ENCODE measurements at places on chromosomes 16 and 17.

GRCh38 chr16:912684-913613 lies 57.8 kb downstream of the LMF1 start:
- DNase-seq = no peak

DNA sequence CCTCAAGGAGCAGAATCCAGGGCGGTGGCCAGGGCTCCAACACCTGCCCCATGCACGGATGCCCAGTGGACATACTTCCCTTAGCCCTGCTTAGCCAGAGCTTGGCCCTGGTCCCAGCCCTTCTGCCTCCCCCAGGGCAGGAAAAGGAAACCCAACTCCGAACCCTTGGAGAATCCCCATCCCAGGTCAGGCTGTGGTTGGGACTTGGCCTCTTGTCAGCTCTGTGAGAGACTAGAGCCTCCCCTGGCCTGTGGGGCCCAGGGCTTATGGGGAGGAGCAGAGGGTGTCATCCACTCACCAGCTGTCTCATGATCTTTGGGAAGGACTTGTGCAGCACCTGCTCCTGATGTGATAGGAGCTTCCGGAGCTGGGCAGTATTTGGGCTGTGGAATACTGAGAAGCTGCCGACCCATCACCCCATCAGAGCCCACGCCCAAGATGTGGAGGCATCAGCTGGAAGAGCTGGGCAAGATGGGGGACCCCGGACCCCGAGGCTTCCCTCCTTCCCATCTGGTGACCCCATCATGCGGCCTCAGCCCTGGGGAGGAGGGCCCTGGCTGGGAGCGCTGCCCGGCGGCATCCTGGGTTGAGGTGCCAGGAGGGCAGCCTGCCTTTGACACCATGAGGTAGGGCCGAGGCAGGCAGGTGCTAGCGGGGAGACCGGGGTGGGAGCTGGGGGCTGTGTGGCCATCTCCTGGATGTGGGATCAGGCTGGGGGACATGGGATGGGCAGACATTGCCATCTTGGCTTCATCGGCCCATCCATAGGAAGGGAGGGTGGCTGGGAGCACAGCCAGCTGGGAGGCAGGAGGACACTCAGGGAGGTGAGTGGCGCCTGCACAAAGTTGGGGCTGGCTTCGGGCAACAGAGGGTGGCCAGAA lies 45.1 kb downstream of the TNFRSF13B start:
- no peak for DNase-seq

GRCh38 chr16:89293276-89294143 lies 76.0 kb downstream of the ZNF778 start:
- no peak for DNase-seq

DNA sequence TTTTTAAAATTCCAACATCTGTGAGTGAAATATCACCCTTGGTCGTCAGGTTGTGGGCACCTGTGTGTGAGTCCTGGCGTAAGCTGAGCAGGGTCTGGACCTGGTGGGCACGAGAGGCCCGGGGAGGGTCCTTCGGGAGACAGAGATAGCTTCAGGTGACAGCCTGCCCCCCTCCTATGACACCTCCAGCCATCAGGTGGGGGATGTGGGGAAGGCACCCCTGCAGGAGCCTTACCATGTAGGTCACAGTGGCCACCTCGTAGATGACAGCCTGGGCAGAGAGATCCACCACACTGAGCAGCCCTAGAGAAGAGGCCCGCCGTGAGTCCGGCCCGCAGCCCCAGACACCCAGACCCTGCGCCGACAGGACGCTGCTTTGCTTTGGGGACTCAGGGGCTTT lies 11.2 kb downstream of the SLC47A2 start:
- DNase-seq = no peak

DNA sequence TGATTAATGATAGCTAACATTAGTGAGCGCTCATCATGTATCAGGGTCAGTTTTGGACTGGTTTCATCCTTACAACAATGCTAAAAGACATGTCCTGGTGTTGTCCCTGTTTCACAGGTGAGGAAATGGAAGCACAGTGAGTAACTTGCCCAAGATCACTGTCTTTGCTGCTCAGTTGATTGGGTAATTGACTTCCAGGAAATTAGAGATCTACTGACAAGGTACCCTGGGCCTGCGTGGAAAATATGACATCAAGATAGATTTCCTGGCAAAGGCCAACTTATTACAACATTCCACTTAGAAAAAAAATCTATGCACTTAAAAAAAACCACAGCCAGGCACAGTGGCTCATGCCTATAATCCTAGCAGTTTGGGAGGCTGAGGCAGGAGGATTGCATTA lies 96.3 kb downstream of the CYLD start:
- DNase-seq = no peak

GRCh38 chr17:37220607-37220953 lies 155.2 kb upstream of the C17orf78 start:
- no peak for DNase-seq

GRCh38 chr17:71438631-71439146 lies 682.1 kb upstream of the SOX9 start:
- peak; percentile 89 for DNase-seq

GRCh38 chr16:47304563-47304962 lies 156.3 kb downstream of the ITFG1 start:
- DNase-seq = no peak

GRCh38 chr17:2087597-2088211 lies 32.8 kb downstream of the HIC1 start:
- DNase-seq = no peak

- DNase-seq = no peak
These were observed 97.8 kb downstream of the MYH11 start for GRCh38 chr16:15759070-15759469.

GRCh38 chr17:2420176-2420575 lies 19.3 kb upstream of the MNT start:
- DNase-seq = no peak

- no peak for DNase-seq
These were observed 219.0 kb downstream of the UTP18 start for GRCh38 chr17:51479303-51479702.

DNA sequence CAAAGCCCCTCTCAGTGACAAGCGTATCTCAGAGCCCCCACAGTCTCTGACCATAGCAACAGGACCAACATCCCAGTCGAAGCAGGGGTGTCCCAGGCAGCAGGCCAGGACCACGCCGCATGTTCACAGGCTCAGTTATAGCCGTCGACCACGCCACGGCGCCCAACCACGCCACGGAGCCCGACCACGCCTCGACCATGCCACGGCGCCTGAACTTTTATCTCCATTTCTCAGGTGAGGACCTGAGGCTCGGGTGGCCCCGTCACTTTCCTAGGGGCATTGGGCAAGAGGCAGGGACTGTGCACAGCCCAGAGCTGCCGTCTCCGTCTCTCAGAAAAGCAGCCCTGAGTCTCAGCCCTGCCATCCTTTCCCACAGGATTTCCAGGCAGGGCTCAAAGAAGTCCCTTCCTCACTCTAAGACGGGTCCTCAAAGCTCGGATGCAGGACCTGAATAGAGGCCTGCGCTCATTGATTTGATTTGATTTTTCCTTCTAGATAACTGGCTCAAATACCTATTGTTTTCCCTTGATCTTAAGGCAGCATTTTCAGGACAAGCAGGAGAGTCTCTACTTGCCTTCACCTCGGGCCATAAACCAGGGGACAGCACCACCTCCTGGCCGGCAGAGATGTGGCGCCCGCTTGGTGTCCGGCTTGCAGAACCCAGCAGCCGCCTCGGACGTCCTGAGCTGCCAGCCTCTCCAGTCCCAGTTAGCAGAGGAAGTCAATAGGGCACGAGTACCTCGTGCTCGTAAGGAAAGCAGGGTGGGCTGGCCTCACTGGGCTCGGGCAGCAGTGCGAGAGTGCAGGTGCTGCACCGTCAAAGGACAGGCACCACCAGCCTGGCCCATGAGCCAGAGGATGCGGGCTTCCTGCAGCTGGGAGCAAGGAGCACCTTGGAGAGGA lies 38.8 kb downstream of the C16orf95 start:
- no peak for DNase-seq

DNA sequence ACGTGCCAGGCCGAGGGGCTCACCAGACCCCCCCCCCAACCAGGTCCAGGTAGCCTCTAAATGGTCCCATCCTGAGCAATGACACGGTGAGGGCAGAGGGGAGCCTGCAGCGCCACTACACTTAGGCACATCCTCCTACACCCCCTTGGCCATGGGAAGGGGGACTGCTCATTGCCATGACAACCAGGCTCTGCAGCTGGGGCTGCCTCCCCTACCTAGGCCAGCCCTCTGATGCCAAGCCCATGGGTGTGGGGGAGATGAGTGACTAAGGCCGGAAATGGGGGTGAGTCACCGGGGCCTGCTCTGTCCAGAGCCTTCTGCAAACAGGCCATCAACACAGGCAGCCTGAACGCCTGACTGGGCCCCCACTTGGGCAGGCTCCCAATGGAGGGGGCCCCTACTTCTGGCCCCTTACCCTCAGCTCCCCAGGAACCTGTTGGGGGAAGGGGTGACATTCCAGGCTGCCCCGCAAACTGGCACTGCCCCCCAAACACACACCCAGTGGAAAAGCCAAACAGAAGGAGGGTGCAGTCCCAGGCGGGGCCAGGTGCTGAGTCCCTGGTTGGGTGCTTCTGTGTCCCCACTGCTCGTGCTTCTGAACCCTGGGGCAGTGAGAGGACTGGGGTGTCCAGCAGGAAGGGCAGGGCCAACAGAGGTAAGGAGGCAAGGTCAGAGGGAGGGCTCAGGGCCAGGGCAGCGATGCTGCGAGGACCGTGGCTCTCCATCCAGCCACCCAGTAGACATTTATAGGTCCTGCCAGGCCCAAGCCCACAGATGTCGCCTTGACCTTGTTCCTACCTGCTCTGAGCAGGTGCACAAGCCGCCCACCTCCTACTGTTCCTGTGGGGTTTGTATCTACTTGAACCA lies 8.2 kb downstream of the PLCD3 start:
- DNase-seq = no peak

GRCh38 chr16:1060416-1061340 lies 11.9 kb upstream of the SSTR5 start:
- DNase-seq = no peak

DNA sequence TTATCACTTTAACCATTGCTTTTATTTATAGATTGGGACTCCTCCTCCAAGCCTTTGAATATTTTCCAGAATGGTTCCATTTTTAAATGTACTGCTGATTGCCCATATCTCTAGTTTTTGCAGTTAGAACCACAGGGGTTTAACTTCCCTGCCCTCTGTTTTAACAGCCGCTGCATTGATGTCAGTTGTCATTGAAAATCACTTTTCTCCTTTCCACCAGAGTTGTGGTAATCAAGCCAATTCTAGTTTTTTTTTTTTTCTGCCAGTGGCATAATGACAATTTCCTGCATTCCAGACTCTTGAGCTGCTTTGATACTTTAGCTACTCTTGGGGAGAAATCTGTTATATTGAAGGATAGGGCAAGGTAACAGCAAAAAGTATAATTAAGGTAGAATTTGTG lies 91.5 kb downstream of the HS3ST4 start:
- DNase-seq = no peak

GRCh38 chr16:58651965-58652348 lies 22.3 kb upstream of the CNOT1 start:
- no peak for DNase-seq

- DNase-seq = no peak
These were observed 183.3 kb downstream of the LGALS9B start for GRCh38 chr17:20284022-20284421.

GRCh38 chr17:8985054-8985701 lies 19.7 kb upstream of the PIK3R5 start:
- no peak for DNase-seq

DNA sequence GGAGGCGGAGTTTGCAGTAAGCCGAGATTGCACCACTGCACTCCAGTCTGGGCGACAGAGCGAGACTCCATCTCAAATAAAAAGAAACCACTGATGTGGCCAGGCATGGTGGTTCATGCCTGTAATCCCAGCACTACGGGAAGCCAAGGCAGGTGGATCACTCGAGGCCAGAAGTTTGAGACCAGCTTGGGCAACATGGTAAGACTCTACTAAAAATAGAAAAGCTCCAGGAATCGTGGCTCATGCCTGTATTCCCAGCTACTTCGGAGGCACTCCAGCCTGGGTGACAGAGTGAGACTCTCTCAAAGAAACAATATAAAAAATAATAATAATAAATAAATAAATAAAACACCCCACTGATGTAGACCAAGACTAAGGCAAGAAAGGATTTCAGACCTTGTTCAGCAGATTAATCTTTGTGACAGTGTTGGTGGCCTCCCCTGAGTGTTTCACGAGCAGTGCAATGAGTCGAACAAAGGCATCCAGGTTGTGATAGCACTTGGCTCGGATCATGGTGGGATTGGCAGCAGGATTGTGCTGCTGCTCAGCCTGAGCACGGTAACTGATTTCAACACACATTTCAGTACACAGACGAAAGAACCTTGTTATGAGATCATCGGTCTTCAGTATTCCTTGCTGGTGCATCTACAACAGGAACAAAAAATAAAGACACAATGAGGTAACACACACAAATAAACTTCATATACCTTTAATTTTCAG lies 18.6 kb downstream of the SETD6 start:
- DNase-seq = no peak

GRCh38 chr16:4805231-4805630 lies 2.8 kb upstream of the ROGDI start:
- no peak for DNase-seq

- no peak for DNase-seq
These were observed 1.7 kb downstream of the NATD1 start for GRCh38 chr17:21251337-21252010.

- DNase-seq = no peak
These were observed 10.3 kb upstream of the RPL38 start for GRCh38 chr17:74192950-74193781.

Data from NCI-H187 treated with DMSO at 0.1 percent for 48 hours (cell line).